ENCODE measurements at places on chromosomes 7 and 10. TPM values are rescaled to one million over a fixed set of nuclear protein-coding genes. Genes with fewer than 3 reads are reported as not detected.

DNA sequence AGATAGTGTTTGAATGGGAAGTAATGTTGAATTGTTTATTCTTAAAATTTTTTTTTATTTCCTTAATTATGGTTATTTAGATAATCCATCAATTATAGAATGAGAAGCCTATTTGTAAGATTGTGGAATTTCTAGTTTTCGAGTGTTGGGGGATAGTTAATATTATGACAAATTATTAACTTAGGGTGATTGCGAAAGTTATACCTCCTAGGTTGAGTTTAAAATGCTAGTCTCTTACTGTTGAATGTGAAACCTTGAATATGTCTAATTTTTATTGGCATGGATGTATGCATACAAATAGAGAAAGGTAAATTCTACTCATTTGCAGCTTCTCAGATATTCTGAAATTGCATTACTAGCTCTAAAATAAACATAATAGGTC is 43.2 kb downstream of the BICC1 start:
- no peak for DNase-seq
- H3K27ac ChIP-seq = no peak overlapping the region
- no peaks in the 10 kb centered on the region for H3K27me3 ChIP-seq
- no peak overlapping the region for H3K4me3 ChIP-seq

GRCh38 chr7:155483868-155484325 is 26.0 kb downstream of the EN2 start:
- H3K36me3 ChIP-seq = no peaks in the 10 kb centered on the region
- peaks cover 100% of the 10 kb centered on the region for H3K27me3 ChIP-seq
- peaks cover 11% of the 10 kb centered on the region for H3K4me1 ChIP-seq
- no peak overlapping the region for H3K4me3 ChIP-seq
- H3K27ac ChIP-seq = no peak overlapping the region
- DNase-seq = no peak

ADGRA1 gene
- not detected for total RNA-seq

NPC1L1 gene
- not detected for total RNA-seq

PON3 gene
- not detected for total RNA-seq

- H3K4me3 ChIP-seq = no peak overlapping the region
- H3K27me3 ChIP-seq = no peaks in the 10 kb centered on the region
- no peak for DNase-seq
- no peak overlapping the region for H3K27ac ChIP-seq
These were observed 22.6 kb downstream of the TMEM254 start for GRCh38 chr10:80100861-80101695.

DNA sequence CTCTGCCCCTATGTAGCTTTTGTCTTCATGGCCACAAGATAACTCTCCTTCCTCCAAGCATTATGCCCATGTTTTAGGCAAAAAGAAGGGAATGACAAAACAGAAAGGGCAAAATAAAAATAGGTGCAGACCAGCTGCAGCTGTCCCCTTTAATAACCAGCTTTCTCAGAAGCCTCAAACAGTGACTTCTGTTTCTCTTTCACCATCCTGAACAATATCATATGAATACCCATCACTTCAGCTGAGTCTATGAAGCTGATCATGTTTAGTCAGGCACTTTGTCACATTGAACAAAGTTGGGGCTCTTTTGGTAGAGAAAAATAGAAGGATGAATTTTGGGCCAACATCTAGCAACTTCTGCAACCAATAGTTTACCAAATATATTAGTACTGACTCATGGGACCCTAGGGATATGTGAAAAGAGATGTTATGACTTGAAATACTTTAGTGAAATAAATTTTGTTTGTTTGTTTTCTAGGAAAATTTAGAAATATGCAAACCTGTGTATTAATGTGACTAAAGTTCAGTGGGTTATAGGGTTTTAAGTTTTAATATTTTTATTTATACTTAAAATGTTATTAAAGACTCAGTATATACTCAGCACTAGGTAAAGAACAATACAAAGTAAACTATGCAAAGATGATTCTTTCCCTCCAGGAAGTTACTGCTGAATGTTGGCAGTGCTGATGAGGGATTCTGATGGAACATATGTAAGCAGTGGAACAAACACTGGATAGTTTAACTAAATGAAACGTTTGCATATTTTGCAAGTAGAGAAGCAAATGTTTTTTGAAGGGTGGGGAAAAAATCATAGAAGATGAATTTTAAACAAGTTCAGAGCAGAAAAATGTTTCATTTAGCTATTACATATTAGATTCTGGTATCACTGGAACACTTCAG is 133.7 kb downstream of the FOXP2 start:
- no peaks in the 10 kb centered on the region for H3K36me3 ChIP-seq
- no peak for DNase-seq
- H3K4me3 ChIP-seq = no peak overlapping the region
- no peak overlapping the region for H3K27ac ChIP-seq

DNA sequence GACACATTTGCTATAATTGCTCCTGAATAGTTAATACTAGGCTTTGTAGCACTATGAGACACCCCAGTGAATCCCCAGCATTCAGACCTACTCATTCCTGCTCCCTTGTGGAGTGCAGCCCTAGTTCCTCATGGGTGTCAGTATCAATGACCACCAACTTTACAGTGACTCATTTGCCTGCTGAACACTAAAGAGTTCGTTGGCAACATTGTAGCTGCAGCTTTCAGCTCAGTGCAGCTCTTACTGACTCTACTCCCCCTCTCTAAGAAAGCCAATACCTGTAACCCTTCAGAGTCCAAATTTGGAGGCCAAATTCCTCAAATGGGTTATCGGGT is 127.1 kb upstream of the MTPN start:
- H3K4me3 ChIP-seq = no peak overlapping the region
- no peaks in the 10 kb centered on the region for H3K36me3 ChIP-seq
- no peak for DNase-seq
- H3K4me1 ChIP-seq = no peaks in the 10 kb centered on the region

GRCh38 chr10:118035354-118036005 is 11.3 kb downstream of the RAB11FIP2 start:
- peaks cover 12% of the 10 kb centered on the region for H3K4me1 ChIP-seq
- DNase-seq = no peak
- H3K36me3 ChIP-seq = no peaks in the 10 kb centered on the region
- no peak overlapping the region for H3K4me3 ChIP-seq
- no peaks in the 10 kb centered on the region for H3K27me3 ChIP-seq
- no peak overlapping the region for H3K27ac ChIP-seq

- no peaks in the 10 kb centered on the region for H3K36me3 ChIP-seq
- peaks cover 100% of the 10 kb centered on the region for H3K27me3 ChIP-seq
- H3K4me1 ChIP-seq = peaks cover 44% of the 10 kb centered on the region
- H3K4me3 ChIP-seq = peak overlapping the region; percentile 1
These were observed 6.5 kb downstream of the EVX1 start for GRCh38 chr7:27248911-27249723.

GPNMB gene
- 0.99 TPM for total RNA-seq

ZNF783 gene
- total RNA-seq = 5.5 TPM

TMEM270 gene
- total RNA-seq = not detected

SSC4D gene
- total RNA-seq = 0.43 TPM

PAX4 gene
- not detected for total RNA-seq

GRCh38 chr7:132532281-132532680 is 44.0 kb downstream of the PLXNA4 start:
- no peaks in the 10 kb centered on the region for H3K27me3 ChIP-seq
- H3K4me1 ChIP-seq = peaks cover 15% of the 10 kb centered on the region
- no peak overlapping the region for H3K27ac ChIP-seq
- no peak overlapping the region for H3K4me3 ChIP-seq
- DNase-seq = no peak

GRCh38 chr7:110204527-110204926 is 886.4 kb upstream of the LRRN3 start:
- H3K4me1 ChIP-seq = no peaks in the 10 kb centered on the region
- H3K27ac ChIP-seq = no peak overlapping the region
- H3K27me3 ChIP-seq = no peaks in the 10 kb centered on the region
- H3K36me3 ChIP-seq = no peaks in the 10 kb centered on the region
- peak; percentile 53 for DNase-seq

GRCh38 chr7:83918142-83918541 is 269.2 kb upstream of the SEMA3E start:
- H3K27ac ChIP-seq = no peak overlapping the region
- no peaks in the 10 kb centered on the region for H3K36me3 ChIP-seq

DNA sequence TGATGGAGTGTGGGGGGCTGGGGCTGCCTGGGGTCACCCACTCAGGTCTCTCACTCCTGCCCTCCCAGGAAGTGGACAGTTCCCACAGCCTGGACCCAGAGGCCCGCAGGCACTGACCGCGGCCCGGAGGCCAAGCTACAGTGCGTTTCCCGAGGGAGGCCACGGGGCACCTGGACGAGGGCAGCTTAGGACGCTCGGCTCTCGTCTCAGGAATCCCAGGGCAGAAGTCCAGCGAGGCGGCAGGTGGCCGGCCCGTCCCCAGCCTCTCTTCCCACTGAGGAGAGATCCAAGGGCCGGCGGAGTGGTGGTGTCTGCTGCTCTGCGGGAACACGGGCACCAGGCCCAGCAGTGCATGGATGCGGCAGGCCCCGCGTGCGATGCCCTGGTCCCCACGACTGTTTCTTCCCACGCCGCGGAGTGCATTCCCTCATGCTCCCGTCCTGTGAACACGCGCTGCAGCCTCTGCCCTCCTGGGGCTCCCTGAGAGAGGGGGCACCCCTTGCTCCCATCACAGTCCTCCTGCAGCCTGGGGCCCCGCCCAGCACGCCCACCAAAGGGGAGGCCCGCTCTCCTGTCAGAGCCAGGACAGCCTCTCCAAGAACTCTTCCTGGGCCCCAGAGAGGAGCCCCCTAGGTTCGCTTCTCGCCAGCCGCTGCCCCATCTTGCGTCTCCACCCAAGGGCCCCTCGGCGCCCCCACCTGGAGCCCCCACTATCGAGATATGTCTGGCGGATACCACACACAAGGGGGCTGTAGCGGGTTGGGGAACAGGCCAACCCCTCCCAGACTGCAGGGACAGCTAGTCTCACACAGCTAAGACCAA is 24.3 kb upstream of the GPR146 start:
- no peak overlapping the region for H3K4me3 ChIP-seq
- no peak overlapping the region for H3K27ac ChIP-seq
- peaks cover 5% of the 10 kb centered on the region for H3K4me1 ChIP-seq
- DNase-seq = no peak

DNA sequence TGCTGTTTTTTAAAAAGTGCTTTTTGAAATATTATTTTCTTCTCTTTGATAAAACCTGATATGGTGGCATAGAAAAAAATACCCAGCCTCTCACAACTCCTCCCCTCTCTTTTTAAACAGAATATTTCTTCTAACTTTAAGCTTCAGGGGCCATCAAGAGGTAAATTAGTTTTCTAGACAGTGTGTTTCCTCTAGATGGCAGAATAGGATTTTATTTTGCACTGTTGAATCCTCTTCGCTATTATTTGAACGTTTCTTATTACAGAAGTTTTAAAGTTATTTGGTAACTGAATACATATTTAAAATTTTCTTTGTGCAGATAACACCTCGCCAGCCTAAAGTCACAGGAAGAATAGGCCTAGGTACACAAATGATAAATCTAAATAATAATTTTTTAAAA is 30.3 kb downstream of the ARL5B start:
- H3K4me3 ChIP-seq = no peak overlapping the region
- H3K4me1 ChIP-seq = no peaks in the 10 kb centered on the region
- H3K27me3 ChIP-seq = no peaks in the 10 kb centered on the region
- no peak overlapping the region for H3K27ac ChIP-seq
- DNase-seq = peak; percentile 7

PTN gene
- 207 TPM for total RNA-seq

GRCh38 chr7:46606761-46607160 is 685.7 kb upstream of the IGFBP3 start:
- H3K27ac ChIP-seq = no peak overlapping the region
- H3K27me3 ChIP-seq = no peaks in the 10 kb centered on the region
- no peak overlapping the region for H3K4me3 ChIP-seq
- no peaks in the 10 kb centered on the region for H3K4me1 ChIP-seq

GRCh38 chr10:112981553-112981952 is 31.5 kb downstream of the TCF7L2 start:
- H3K27ac ChIP-seq = peak overlapping the region; percentile 39
- H3K36me3 ChIP-seq = no peaks in the 10 kb centered on the region

CYP2W1 gene
- 0.06 TPM for total RNA-seq

DNA sequence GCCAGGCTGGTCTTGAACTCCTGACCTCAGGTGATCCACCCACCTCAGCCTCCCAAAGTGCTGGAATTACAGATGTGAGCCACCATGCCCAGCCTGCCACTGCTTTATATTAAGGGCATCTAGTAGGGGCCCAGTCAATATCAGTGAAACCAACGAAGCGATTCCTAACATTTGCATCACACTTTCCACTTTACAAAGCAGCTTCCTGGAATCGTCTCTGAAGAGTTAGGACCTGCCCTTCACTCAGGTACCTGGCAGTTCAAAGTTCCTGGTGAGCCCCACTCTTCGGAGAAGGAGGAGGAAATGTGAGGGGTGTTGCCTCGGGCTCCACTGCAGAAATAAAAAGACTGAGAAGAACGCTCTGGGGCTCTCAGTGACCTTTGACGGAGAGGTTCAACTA is 31.1 kb upstream of the EZH2 start:
- H3K4me1 ChIP-seq = peaks cover 6% of the 10 kb centered on the region
- H3K27ac ChIP-seq = no peak overlapping the region
- no peak for DNase-seq
- H3K36me3 ChIP-seq = no peaks in the 10 kb centered on the region
- no peaks in the 10 kb centered on the region for H3K27me3 ChIP-seq

DNA sequence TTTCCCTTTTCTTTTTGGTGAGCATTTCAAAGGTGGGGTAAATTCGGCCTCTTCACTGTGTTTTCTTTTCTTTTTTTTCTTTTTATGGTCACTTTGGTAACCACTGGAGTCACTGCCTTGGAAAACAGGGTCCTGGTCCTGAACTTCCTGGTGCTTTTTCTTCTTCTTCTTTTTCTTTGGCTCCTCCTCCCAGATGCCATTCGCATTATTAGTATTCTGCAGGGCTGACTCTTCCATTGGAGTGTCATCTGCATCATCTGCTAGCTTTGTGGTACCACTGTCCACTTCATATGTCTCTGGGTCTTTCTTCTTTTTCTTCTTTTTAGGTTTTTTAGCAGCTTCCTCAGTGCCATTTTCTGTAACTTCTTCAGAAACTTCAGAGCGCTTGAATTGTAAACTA is 10.5 kb downstream of the POLR1F start:
- peaks cover 3% of the 10 kb centered on the region for H3K36me3 ChIP-seq
- DNase-seq = no peak
- no peak overlapping the region for H3K27ac ChIP-seq
- H3K27me3 ChIP-seq = no peaks in the 10 kb centered on the region
- no peak overlapping the region for H3K4me3 ChIP-seq

DNA sequence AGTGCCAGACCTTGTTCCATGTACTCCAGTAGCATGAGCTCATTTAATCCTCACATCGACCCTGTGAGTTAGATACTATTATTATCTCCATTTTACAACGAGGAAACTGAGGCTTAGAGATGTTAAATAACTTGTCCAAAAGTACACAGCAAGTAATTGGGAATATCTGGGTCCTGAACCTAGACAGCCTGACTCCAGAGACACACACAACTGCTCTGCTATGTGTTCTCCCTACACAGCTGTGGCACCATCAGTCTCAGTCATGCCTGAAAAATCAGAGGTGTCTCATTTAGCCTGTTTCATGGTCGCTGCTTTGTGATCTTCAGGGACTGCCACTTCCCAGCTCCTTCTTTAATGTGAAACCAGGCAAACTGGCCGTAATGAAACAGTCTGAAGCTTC is 56.5 kb downstream of the COL1A2 start:
- no peaks in the 10 kb centered on the region for H3K27me3 ChIP-seq
- H3K4me1 ChIP-seq = no peaks in the 10 kb centered on the region
- no peaks in the 10 kb centered on the region for H3K36me3 ChIP-seq
- no peak for DNase-seq
- H3K27ac ChIP-seq = no peak overlapping the region

ANKRD16 gene
- 18.1 TPM for total RNA-seq

Data from neural progenitor cell (in vitro differentiated cells).